ENCODE measurements at places on chromosomes 3 and 15.

DNA sequence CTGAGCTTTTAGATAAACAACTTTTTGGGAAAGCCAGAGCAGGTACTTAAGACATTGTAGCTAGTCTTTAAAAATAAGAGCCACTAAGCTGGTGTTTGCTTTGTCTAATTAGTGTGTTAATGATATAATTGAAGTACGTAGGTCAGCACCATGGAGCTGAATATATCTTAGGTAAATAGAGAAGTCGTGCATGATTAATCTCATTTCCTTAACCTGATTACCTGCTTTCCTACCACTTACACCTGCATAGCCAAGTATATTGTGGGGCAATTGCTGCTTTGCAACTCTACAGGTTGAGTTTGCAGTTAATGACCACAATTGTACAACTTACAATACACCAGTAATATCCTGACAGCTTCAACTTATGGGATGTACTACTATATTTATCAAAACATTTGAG is 17.6 kb upstream of the TOPAZ1 start:
- no peak for DNase-seq

DNA sequence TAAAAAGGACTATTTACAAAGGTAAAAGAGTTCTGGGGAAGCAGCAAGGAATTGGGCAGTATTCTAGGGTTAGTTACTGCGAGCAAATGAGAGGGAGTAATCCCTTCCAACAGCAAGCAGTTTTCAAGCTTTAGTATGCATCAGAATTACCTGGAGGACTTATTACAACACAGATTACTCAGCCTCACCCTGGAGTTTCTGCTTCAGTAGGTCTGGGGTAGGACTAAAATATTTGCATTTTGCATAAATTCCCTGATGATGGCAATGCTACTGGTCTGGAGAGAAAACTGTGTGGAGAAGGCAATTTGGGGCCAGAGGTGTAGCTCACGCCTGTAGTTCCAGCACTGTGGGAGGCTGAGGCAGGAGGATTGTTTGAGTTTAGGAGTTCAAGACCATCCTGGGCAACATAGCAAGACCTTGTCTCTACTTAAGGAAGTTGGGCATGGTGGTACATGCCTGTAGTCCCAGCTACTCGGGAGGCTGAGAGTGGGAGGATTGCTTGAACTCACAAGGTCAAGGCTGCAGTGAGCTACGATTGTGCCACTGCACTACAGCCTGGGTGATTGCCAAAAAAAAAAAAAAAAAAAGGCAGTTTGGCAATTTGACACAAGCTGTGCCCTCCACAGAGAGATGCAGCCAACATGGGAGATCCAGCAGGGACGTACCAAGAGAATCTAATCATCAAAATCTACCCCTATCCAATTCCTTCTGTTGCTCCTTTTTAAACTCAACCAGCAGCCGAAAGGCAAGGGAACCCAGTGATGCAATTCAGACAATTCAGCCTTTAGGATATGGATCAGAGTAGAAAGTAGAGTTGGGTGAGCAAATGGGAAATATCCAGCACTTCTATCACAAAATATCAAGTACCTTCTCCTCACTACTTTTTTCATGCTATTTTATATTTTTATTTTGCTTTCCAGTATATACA is 27.1 kb upstream of the AP4E1 start:
- DNase-seq = no peak

DNA sequence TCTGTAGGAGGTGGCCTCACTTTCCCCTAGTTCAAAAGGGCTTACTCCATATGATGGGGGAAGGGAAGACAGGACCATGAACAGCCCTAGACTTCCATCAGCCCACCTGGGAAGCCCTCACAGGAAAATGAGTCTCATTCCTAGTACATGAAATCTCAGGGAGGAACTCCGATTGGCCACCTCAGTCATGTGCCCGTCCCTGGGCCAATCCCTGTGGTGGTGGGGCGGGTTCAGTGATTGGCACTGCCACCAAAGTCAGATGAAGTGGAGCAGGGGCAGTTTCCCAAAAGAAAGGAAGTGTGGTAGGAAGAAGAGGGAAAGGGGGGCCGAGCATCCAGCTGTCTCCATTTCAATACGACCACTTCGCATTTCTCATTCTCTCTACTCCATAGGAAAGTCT is 25.9 kb upstream of the GP9 start:
- no peak for DNase-seq

DNA sequence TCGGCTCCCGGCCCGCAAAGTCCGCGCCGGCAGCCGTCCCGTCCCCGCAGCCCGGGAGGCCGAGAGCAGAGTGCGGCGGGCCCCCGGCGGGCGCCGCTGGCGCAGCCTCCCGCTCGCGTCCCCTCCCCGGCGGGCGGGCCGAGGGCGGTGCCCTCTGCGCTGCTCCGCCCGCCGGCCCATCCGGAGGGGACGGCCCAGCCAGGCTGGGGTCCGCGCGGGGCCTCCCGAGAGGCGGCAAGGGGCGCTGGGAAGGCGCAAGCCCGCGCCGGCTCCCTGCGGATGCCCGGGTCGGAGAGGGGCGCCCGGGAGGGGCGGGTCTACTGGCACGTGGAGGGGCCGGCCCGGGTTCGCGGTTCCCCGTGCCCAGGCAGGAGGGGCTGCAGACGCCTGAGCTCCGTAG is at the start of the genes CLCN2 and POLR2H:
TSS of gene CLCN2 (minus strand) at position 74 of the 400 bp plus-strand sequence. CDS start 126 bp downstream, outside the sequence.
TSS of gene POLR2H (plus strand) at position 179 of the 400 bp plus-strand sequence. CDS start 1,783 bp downstream, outside the sequence.
- peak; percentile 23 for DNase-seq

- no peak for DNase-seq
These were observed 107.1 kb downstream of the MECOM start for GRCh38 chr3:169556349-169556870.

- no peak for DNase-seq
These were observed 730 bp downstream of the SPRED1 start for GRCh38 chr15:38253351-38253781.

DNA sequence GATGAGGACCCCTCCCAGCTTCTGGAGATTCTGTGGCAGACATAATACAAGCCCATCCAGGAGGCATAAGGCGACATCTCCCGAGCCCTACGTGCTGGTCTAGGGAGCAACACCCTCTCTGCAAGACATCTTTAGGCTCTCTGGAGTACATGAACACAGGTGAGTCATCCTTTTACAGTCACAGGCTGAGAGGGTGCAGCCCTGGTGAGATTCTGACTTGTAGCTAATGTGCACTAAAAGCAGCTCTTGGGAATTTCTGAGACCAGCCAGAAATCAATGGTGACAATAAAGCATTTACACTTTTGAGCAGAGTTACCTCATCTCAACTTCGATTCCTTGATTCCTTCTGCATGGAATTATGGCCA is 131.1 kb downstream of the XXYLT1 start:
- DNase-seq = no peak

- no peak for DNase-seq
These were observed 60.8 kb downstream of the GPR156 start for GRCh38 chr3:120224237-120224636.

GRCh38 chr3:11556851-11557644 is 86.7 kb downstream of the VGLL4 start:
- no peak for DNase-seq

- DNase-seq = no peak
These were observed 67.6 kb downstream of the CRYGS start for GRCh38 chr3:186476541-186476940.

- DNase-seq = no peak
These were observed 682.5 kb downstream of the GRM7 start for GRCh38 chr3:7543294-7543880.

DNA sequence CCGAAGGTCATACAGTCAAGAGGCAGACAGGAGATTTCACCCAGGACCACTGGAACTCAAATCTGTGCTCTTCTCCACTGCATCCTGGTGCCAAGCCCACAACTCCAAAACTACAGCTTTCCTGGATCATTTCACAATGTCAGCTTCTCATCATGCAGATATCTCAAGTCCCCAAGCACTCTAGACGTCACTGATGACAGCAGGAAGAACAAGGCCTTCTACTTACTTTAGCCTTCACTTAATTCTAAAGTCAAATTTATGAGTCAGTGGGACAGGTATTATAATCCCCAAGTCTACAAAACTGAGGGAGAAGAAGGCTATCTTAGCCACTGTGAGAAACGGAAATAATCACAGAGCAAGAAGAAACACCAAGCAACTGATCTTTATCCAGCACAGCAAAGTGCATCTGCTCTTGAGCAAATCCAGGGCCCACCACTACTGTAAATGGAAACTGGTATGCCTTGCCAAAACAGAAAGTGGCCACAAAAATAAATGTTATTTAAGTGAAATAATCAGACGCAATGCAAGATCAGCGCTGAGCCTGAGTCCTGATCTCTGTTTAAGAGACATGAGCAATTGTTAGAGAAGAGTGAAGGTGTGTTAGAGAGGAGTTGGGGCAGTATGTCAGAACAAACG is 928 bp downstream of the RAD18 start:
- DNase-seq = no peak
